Activated effector memory CD4-positive, alpha-beta T cell treated with anti-CD3 and anti-CD28 coated beads, Interleukin-2, amount 50 U/mL, for 16 hours (primary cell): ENCODE measurements at places on chromosomes 11 and 22.
A peak's percentile ranks its signal among the peaks of the same experiment; 100 is the strongest.

DNA sequence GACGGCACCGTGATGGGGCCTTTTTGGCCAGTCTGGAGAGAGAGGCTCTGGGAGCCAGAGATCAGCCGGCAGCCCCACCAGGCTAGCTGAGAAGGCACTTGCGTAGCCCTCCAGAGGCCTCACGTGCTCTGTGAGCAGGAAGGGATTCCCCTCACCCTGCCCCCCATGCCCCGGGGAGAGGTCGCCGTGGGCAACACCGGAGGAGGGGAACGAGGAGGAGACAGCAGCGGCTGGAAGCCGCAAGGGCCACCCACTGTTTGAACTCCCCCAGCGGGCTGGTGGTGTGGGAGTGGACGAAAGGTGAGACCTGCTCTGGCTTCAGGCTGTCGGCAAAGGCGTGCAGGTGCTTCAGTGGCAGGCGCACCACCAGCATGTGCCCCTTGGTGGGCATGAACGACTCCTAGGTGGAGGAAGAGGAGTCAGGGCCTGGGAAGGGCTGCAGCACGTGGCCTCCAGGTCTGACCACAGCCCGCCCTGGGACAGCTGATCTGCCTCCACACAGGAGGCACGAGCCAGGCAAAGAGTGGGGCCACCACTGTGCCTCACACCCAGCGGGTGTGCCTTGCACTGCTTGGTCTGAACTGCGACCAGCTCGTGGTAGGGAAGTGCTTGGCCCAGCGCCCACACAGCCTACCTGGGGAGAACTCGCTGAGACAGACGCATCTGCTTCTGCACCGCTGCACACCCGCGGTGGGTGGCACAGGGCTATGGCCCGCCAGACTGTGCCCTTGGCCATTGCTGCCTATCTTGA is 99.9 kb downstream of the MED15 start:
- no peak for DNase-seq

GRCh38 chr22:38414009-38414395 is 41.0 kb downstream of the KCNJ4 start:
- DNase-seq = peak; percentile 57

DNA sequence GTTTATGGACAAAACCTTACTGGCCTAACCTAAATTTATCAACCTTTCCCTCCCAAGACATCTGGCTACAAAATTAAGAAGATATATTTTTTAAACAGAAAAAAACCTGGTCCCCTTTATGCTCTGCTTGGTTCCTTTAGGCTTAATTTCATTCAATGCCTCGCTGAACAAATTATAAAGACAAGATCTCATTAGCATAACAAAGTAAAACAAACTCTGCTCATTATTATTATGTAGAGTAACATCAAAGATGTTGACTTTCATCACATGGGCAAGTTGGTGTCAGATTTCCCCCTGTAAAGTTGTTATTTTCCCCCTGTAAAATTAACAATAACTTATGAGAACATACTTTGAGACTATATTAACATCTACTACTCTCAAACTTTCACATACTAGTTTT is 11.0 kb downstream of the RRAS2 start:
- DNase-seq = no peak

DNA sequence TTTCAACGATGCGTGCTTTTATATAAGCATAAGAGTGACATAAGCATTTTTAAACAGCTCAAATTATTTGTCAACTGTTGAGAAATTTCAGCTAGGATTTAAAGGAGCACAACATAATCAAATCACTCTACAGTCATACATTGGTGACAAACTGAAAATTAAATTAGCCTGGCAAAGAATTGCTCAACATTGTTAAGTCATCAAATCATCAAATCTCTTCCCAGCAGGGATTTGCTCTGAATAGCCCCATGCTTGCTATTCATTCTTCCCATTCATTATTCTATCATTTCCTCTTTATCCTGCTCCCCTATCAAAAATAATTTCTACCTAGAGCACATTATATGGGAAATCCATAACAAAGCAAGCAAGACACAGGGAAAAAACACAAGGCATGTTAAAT is 198.7 kb upstream of the LUZP2 start:
- no peak for DNase-seq

DNA sequence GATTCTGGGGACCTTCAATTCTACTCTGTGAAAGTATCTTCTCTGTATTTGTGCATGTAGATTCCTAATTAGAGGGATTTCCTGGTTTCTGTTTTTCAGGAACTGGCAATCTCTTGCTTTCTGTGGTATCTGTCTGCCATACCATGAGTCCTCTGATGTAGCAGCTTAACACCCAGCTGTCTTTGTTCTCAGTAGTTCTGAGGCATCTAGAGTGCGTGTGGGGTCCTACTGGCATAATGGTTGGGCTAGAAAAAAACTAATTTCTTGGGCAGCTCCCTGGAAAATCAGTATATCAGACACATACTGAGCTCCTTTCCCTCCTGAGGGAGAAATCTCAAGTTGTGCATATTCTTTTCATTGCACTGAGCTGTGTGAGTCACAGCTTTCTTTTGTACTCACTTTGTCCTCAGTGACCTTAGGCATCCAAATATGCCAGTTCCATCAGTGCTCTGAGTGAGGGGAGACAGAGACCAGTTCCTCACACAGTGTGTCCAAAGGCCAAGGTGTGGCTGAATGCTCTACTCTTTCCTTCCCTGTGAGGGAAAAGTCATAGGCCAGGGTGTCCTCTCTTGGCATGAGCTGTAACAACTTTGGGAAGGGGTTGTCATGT is 35.5 kb upstream of the SLC22A24 start:
- DNase-seq = no peak

DNA sequence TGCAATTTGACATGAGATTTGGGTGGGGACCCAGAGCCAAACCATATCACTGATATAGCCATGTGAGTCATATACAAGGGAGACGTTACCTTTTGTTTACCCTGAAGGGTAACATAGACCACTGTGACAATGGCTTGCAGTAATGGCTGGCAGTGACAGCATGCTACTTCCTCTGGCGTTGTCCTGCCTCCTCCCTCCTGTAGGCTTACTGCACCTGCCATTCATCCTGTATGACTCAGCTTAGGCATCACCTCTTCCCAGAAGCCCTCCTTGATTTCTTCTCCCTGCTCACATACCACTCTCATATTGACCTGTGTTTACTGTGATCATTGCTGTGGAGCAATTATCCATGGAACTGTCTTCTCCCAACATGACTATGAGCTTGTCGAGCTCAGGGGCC is 12.0 kb upstream of the PVALB start:
- DNase-seq = no peak

DNA sequence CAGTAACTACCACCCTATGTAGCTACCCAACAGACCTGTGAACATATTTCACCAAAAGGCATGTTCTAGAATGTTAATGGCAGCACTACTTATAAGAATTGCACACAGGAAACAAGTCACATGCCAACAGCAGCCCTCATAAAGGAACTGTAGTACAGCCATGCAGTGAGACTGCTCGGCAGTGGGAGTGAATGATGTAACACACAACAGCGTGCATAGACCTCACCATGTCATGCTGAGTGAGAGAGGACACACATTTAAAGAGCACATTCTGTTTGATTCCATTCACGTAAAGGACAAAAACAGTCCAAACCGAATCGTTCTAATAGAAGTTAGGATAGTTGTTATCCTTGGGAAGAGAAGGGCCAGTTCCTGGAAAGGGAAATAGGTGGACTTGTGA is 27.2 kb upstream of the KIRREL3 start:
- DNase-seq = no peak

DNA sequence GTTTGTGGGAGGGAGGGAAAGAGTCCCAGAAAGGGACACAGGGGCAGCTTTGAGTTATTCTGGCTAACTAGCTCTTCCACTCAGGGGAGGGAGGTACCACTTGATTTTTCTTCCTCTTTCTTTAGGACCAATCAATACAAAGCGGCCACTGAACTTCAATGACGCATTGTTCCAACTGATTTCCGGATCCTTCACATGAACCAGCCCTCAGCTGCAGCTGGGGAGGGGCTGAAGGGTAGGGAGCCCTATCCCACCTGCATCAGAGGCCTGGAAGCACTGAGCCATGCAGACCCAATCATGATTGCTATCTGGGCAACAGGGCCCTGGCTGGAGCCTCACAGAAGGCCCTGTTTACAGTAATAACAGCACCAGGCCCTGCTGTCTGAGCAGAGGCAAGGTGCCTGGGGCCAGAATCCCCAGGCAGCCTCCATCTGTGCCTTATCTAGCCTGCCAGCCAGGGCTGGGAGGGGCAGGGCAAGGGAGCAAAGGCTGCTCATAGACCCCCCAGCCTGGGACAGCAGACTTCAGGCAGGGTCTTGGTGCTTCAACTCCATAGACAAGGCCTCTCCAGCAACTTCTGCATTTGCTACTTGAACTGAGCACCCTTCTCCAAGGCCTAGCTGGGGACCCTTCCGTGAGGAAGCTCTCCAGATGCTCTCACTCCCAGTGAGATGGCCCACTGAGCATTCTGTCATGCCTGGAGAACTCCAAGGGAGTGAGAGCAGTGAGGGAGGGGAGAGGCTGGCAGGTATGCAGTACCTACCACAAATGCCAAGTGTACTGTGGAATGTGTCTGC is 22.5 kb downstream of the CLPB start:
- no peak for DNase-seq

GRCh38 chr11:61733120-61733978 is 19.1 kb upstream of the MYRF start:
- DNase-seq = peak; percentile 94

GRCh38 chr11:119459293-119459976 is 36.5 kb upstream of the THY1 start:
- DNase-seq = no peak

GRCh38 chr22:42964994-42965699 is 49.8 kb downstream of the PACSIN2 start:
- DNase-seq = no peak

GRCh38 chr11:91630916-91631673 is 593.5 kb upstream of the FAT3 start:
- no peak for DNase-seq

GRCh38 chr11:111135778-111136570 is 109.6 kb upstream of the POU2AF2 start:
- no peak for DNase-seq

- DNase-seq = no peak
These were observed 1.2 kb downstream of the CAPN5 start for GRCh38 chr11:77067861-77068443.

DNA sequence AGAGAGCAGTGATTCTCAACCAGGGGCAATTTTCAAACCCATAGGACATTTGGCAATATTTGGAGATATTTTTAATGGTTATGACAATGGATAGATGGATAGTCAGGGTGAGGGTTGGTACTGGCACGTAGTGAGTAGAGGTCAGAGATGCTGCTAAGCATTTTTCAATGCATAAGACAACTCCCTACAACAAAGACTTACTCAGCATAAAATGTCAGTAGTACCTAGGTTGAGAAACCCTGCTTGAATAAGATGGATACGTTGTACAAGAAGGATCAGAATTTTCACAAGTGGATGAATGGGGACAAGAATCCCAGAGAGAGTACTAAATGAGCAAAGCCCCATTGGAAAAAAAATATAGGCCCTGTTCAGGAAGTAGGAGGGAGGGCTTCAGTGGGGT is 11.9 kb upstream of the LIN7C start:
- no peak for DNase-seq

DNA sequence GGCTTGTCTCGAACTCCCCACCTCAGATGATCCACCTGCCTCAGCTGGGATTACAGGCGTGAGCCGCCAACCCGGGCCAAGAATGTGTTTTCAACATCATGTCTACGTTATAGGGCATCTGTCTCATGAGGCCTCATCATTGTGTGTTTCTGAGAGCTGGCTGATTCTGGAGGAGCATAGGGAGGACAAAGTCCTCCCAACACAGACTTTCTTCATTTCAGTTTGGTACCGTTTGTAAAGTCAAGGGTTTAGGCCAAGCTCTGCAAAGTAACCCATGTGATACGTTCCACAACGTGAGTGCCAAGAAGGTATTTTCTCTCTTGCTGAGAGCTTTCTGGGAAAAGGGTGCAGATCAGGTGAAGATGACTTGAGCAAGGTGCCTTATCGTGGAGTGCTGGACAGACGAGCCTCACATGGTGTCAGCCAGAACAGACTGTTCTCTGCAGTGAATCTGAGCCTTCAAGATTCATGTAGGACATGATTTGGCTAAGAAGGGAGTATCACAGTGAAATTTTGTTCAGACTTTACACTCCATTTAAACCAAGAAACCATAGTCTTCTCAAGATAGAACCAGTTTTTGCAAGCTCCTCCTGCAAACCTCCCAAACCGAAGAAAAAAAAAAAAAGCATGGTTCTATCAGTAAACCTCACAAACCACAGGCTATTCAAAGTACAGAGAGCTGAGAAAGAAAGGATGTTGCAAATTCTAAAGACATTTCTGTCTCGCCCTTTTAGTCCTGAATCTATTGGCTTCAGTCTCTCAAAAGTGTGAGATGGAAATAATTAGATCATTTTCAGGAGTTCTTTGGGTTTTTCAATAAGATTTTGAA is 71.7 kb downstream of the DBX1 start:
- no peak for DNase-seq

DNA sequence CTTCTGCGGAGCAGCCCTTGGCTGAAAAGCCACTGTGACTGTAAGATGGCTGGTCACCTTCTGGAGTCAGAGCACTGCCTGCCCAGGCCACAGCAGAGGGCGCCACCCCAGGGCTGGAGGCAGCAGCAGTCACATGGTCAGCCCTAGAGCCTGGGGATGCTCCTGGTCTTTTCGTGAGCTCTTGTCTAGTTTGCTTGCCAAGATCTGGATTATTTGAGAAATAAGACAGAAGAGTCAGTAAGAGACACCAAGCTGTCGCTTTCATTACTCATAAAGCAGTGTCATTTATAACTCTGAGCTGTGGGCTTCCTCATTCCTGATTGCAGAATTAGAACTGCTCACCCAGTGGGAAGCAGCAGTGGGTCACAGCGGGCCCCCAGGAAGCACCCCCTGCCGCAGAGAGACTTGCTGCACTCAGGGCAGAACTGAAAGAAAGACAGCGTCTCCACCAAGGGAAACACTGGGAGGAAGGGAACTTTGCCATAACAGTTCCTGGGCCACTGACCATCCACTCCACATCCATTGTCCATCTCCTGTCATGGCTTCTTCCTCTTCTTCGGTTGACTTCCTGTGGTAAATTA is 56.7 kb downstream of the PPP6R2 start:
- DNase-seq = peak; percentile 65

- DNase-seq = no peak
These were observed 657.8 kb upstream of the B3GAT1 start for GRCh38 chr11:135069890-135070289.

DNA sequence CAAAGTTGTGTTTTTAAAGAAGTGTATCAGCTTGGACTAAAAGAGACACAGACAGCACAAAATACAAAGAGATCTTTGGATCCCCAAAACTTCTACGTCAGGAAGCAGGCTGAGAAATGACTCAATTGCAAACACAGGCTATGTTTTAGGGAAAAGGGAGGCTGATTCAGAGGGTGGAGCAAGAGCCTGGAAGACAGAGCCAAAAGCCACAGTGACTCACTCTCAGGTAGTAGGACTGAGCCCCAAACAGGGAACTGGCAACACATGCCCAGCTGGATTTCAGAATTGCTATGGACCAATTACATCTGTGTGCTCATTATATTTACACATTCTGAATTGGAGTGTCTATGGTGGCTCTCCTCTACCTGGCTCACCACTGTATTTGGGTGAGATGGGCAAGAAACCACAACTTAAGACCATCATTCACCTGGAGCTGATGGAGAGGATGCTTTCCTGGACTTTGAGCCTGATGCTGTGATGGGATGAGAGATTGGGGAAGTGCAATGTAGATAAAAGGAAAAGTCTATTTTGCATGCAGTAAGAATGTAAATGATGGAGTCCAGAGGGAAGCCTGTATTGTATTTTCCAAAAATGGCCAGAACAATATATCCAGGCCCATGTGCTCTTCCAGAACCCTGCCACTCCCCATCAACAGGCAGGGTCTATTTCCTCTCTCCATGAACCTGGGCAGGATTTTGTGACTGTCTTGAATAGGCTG is 20.8 kb upstream of the LINC01488 start:
- no peak for DNase-seq

GRCh38 chr22:36853407-36854099 is 7.3 kb upstream of the NCF4 start:
- DNase-seq = peak; percentile 95

GRCh38 chr11:115452241-115452640 is 52.0 kb downstream of the CADM1 start:
- no peak for DNase-seq
